ENCODE measurements at places on chromosomes 4 and X.
A peak's percentile ranks its signal among the peaks of the same experiment; 100 is the strongest.

GRCh38 chrX:56804867-56805266, 75.8 kb downstream of the NBDY start:
- DNase-seq, result no peak

DNA sequence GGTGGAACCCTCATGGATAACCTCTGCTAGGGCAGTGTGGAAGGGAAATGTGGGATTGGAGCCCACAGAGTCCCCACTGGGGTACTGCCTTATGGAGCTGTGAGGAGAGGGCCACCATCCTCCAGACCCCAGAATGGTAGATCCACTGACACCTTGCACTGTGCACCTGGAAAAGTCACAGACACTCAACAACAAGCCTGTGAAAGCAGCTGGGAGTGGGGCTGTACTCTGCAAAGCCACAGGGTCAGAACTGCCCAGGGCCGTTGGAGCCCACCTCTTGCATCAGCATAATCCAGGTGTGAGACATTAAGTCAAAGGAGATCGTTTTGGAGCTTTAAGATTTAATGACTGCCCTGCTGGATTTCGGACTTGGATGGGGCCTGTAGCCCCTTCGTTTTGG, 11.6 kb downstream of the ARMCX5 start:
- no peak for DNase-seq

GRCh38 chr4:174537634-174538033, 15.3 kb upstream of the HPGD start:
- no peak for DNase-seq

DNA sequence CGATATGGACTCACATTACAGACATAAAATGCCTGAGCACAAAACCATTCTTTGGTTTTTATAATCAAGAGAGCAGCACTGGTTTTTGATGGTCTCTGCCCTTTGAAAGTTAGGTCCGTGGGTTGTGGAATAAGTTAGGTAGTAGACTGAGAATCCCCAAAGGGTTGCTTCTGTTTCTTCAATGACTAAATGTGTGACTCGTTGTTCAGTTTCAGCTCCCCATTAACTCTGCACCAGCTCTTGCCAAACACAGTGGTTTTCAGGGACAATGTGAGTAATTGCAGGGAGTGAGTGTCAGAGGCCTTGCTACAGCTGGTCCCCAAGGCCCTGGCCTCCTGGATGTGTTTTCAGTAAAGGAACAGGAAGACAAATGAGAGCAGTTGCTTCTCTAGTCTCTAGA, 24.8 kb downstream of the SMIM20 start:
- peak; percentile 72 for DNase-seq

GRCh38 chrX:9853307-9853706, 67.1 kb downstream of the SHROOM2 start:
- no peak for DNase-seq

GRCh38 chr4:5893004-5893580, at the start of gene CRMP1:
TSS of gene CRMP1 (minus strand) at chr4:5893086. CDS start at chr4:5892969, 117 bp downstream.
- no peak for DNase-seq
